Fibroblast of skin of scalp (primary cell): ENCODE measurements at places on chromosomes 12 and 14.

DNA sequence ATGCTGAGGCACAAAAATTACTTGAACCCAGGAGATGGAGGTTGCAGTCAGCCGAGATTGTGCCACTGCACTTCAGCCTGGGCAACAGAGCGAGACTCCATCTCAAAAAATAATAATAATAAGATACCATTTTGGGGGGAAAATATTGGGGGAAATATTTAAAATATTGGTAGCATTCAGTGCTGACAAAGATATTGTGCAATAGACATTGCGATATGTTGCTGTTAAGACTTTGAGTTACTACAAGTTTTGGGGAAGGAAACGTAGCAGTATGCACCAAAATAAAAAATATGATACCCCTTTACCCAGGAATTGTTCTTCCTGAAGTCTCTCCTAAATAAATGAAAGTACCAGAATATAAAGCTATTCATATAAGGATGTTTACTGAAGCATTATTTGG, 37.7 kb upstream of the MYBPC1 start:
- no peak for DNase-seq

GRCh38 chr12:53960187-53961024, 5.7 kb downstream of the HOXC12 start:
- no peak for DNase-seq

DNA sequence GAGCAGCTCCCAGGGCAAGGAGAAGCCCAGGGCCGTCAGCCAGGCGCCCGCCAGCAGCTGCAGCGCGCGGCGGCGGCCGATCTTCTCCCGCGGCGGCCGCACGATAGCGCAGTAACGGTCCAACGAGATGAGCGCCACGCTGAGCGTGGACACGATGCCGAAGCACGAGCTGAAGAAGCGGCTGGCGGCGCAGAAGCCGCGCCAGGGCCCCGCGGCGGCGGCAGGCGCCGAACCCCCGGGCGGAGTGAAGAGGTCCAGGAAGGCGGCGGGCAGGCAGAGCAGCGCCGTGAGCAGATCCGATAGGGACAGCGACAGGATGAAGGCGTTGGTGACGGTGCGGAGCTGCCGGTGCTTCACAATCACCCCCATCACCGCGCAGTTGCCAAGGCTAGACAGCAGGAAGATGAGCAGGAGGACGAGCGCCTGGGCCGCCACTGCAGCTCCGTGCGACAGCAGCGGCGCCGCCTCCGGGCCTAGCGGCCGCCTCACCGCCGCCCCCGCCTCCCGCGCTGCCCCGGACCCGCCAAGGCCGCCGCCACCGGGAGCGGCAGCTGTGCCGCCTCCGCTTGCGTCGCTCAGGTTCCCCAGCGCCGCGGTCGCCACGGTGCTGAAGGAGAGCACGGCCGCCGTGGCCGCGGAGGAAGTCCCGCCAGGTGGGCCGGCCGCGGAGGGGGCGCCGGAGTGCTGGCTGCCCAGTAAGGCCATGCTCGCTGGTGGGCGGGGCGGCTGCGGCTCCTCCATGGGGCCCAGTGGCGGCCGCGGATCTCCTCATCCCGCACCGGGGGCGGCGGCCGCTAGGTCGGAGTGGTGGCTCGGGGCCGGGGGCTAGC, 479 bp downstream of the GPR135 start:
- DNase-seq = peak; percentile 44

DNA sequence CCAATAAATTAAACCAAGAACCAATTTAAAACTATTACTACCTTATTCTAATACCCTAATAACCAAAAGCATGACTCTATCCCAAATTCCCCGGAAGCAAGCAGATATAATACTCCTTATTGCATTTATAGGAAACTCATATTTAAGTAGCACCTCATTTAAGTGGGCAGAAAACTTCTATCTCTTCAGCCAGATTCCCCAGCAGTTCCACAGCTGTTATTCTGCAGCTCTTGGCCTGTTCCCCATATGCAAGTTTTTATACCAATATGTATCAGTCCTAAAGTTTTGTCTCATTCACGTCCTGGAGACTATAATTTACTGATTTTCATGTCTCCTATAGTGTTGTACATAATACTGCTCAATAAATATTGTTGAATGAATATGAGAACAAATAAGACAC, 106.5 kb downstream of the MYRFL start:
- no peak for DNase-seq

DNA sequence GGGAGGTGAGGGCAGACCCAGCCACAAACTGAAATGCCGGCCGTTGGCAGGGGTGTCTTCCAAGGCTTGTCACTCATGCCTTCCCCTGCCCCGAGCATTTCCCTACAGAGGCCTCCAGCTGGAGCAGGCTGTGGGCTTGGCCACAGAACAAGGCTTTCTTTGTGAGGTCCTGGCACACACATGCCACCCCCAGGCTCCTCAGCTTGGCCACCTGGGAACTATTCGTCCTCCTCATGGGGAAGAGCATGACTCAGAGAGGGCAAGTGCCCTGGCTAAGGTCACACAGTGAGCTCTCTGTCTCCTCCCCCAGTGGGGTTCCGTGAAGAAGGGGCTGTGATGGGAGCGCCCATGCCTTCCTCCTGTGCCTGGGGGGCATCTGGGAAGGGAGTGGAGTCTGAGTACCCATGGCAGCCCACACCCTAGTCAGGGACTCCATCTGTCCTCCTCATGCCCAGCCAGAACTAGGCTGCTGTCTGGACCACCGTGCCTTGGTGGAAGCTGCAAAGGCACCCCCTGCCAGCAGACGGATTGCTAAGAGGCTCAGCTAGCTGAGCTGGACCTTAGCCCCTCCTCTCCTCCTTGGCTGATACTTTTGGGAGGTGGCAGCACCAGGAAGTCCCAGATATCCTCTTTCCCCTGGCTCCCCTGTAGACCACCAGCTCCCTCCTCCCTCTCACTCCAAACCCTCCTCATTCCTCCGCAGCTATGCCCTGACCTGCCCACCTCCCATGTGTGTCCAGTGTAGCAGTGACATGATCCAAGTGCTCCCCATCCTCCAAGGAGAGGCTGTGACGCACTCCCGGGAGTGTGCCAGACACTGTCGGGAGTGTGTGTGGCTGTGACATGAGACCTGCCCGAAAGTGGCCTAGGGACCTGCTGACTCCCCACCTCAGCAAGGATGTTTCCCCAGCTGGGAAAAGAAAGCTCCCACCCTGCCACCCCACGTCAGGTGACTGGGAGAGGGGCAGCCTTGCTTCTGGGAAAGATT, 21.4 kb downstream of the ABCB9 start:
- DNase-seq = no peak

- no peak for DNase-seq
Observed at GRCh38 chr14:99258341-99258861, 13.6 kb downstream of the BCL11B start.

DNA sequence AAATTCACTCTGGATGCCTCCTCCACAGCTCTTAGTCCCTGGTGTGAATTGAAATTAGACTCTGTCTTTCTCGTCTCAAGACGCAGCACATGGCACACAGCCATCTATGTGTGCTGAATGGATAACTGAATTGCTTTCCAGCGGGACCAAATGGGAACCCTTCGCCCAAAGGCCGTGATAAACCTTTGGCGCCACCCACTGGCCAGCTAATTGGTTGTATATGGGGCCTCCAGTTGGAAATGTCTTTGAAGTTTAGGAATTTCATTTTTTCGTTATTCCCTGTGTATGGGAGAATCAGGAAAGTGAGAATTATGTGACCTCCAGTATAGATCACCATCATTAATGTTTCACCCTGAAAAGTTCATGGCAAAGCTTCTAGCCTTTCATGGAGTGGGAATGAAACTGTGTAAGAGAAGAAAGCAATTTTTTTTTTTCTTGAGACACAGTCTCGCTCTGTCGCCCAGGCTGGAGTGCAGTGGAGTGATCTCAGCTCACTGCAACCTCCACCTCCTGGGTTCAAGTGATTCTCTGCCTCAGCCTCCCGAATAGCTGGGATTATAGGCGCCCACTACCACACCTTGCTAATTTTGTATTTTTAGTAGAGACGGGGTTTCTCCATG, 9.8 kb upstream of the HSP90AA1 start:
- DNase-seq = peak; percentile 79

DNA sequence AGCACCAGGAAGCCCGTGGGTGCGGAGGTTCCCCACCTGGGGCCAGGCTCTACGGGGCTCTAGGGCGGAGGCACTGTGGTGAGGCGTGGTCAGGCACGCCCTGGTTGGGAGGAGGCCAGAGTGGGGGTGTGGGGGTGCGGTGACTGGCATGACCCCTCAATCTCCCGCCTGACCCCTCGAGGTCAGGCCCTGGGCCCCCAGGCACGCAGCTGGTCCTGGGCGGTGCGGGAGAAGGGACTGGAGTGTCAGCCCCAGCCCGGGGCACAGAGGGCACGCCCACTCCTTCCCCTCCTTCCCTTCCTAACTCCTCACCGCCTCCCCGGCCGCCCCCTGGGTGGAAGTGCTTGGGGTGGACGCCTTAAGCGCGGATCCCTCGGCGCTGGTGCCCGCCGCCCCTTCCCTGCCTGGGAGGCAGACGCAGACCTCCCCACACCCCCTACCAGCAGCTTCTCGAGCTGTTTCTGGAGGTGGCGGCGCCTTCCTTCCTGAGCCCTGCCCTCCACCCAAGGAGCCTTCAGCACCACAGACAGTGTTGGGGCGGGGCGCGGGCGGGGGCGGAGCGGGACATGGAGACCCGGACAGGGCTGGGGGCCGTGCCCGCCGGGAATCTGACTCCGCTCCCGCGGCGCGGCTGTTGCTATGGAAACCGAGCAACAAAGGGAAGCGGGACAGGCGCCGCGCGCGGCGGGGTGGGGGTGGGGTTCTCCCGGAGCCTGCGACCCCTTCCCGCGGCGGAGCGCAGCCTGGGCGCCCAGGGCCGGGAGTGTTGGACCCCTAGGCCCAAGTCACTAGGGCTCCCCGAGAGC, 741 bp upstream of the CRIP2 start:
- DNase-seq = peak; percentile 88

GRCh38 chr12:63302269-63302940, 151.4 kb upstream of the AVPR1A start:
- no peak for DNase-seq

DNA sequence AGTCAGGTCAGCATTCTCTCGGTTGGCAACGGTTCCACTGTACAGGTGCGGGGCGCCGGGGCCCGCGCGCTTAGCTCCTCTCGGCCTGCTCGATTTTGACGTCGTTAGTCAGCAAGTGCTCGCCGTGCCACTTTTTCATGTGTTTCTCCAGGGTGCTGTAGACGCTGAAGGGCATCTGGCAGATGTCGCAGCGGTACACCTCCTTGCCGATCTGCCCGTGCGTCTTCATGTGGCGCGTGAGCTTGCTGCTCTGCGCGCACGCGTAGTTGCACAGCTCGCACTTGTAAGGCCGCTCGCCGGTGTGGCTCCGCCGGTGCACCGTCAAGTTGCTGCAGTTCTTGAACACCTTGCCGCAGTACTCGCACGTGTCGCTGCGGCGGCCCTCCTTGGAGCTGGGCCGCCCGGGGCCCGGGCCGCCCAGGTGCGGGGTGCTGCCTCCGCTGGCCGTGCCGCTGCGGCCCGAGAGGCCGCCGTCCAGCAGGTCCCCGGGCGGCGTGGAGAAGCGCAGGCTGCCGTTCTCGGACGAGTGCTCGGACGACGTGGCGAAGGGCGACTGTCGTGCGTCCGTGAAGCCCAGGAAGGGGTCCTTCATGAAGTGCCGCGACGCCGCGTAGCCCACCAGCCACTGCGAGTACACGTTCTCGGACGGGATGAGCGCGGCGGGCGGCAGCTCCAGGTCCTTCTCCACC, 97.8 kb downstream of the BCL11B start:
- no peak for DNase-seq

GRCh38 chr12:95582230-95583058, 31.2 kb upstream of the USP44 start:
- peak; percentile 66 for DNase-seq

DNA sequence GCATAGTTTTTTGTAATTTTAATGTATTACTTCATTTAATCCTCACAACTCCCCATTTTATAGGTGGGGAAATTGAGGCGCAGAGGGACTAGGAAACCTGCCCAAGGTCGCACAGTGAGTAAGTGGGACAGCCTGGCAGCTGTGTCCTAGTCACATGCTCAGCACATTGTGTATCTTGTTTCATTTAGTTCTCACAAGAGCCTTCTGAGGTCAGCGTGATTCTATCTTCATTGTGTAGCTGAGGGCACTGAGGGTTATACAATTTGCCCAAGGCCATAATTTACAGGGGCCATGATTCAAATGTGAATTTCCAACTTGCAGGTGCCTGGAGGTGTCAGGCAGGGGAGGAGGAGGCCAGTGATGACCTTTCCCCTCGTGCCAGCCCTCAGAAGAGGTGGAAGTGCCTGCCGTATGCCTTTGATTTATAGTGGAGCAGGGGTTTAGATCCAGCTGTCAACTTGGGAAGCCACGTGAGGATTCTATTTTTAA, 30.3 kb upstream of the SMOC1 start:
- no peak for DNase-seq

DNA sequence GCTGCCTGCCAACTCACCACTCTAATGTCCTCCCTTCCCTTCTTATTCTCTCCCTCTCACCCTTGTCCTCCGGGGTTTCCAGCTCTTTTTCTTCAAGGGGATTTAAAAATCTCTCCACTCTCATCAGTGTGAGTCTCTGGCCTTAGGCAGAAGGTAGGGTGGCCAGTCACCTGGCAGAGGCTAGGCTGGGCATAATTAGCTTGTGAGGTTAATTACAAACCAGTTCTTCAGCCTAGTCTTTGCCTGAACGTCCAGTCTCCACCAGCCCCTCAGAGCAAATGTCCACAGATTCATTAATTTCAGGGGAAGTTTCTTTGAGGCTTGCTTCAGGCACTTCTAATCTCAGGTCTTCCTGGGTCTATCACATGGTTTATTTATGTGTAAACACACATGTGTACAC, 6.7 kb downstream of the KRT7 start:
- DNase-seq = no peak

DNA sequence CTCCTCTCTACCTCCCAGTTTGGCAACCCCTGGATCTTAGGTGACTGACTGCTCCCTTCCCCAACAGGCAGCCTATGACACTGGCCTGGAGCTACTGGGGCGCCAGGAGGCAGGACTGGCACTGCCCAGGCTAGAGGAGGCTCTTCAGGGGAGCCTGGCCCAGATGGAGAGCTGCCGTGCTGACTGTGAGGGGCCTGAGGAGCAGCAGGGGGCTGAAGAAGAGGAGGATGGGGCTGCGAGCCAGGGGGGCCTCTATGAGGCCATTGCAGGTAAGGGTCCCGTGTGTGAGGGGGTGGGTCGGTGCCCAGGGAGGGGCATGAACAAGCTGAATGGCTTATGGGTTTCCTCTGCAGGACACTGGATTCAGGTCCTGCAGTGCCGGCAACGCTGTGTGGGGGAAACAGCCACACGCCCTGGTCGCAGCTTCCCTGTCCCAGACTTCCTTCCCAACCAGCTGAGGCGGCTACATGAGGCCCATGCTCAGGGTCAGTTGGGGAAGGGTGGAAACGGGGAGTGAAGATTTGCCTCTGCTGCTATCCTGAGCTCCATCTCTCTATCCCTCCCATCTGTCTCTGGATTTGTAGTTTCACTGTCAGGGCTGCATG, 2.2 kb downstream of the P3H3 start:
- no peak for DNase-seq

- DNase-seq = peak; percentile 99
Observed at GRCh38 chr12:67910360-67911274, 78.6 kb upstream of the IFNG-AS1 start.
